8988T (cell line): ENCODE measurements at places on chromosomes 7 and 10.

DNA sequence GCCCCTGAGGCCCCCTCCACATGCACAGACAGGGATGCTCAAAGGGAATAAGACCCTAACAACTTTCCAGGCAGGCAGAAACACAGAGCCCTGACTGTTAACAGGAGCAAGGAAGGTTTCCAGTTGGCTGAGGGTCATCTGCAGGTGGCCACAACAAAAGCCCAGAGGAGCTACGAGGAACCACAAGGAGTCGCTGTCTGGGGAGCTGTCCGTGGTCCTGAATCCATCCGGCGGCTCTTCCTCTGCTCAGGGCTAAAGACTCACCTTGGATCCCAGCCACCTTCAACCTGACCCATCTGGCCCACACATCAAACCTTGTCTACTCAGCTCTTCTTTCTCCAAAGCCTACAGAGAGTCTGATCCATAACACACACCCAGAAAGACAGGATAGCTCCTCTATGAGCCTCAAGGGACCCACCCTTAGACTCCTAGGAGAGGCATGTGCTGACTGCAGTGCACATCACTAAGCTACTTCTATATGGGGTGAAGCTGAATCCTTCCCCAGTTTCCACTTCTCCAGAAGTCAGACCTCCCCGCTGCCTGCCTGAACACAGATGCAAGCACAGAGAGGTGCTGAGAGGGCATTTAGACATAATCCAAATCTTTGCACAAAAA, 104.0 kb downstream of the SLIT1 start:
- DNase-seq = peak; percentile 66

GRCh38 chr10:25261558-25261957, 86.8 kb downstream of the GPR158 start:
- no peak for DNase-seq

GRCh38 chr10:11145495-11145855, 127.8 kb downstream of the CELF2 start:
- no peak for DNase-seq

- no peak for DNase-seq
Observed at GRCh38 chr7:65926588-65926987, 53.7 kb downstream of the VKORC1L1 start.

DNA sequence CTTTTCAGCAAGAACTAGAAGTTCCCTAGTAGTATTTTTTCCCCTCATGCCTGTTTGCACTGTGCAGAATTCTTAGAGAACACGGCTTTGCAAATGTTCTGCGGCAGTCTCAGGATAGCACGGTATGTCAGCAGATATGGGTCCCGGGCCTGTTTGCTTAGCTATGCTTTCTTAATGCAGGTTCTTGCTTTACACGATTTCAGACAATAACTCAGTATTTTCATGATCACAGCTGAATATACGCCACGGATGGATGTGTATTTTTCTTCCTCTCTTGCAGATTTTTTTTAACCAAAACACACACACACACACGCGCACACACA, 137.3 kb downstream of the HECW1 start:
- no peak for DNase-seq

DNA sequence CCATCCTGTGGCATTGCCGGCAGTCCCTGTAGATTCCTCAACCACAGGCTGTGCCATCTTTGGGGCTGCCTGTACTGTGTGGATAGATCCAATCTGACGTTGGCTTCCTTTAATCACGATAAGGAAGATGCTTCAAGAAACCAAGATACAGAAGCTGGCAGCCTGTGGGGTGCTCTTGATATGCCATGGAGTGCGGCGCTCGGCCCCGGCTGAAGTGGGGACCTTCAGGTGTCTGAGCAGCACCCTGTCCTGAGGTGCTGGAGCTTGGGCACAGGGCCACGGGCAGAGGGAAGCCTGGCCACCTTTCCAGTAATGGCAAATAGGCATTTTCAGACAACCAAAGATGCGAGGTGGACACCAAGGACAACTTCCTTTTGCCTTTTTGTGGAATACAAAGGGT, 139.5 kb downstream of the ACTR3B start:
- no peak for DNase-seq

- DNase-seq = no peak
Observed at GRCh38 chr10:131676046-131676799, 224.6 kb upstream of the PPP2R2D start.

DNA sequence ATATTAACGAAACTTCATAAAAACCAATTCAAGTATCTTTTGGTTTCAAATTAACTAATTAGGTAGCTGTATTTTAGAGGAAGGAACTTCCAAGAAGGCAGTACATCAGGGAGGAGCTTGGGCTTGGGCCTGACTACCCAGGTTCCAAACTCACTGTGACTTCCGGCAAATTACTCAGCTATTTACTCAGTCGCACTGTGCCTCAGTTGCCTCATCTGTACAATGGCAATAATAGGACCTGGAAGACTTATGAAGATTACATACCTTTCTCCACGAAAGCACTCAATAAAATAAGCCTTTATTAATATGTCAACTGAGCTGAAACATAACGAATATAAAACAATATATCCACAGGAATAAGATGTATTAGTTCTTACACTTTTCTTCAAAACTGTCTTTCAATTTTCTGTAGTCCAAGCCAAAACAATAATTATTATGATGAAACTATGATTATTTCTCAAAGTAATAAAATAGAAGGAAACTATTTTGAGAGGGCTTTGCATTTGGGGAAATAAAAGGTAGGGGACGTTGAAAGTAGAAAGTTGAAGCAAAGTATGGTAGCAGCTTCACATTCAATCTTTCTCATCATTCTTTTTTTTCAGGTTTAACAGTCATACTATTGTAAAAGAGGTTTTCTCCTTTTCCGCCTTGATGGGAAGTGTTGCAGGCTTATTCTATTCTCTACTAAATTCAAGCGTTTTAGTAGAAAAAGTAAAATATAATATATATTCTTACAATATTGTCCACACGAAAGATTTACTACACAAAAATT, 10.5 kb upstream of the EBLN1 start:
- DNase-seq = no peak

- peak; percentile 46 for DNase-seq
Observed at GRCh38 chr7:100476903-100477870, 1.8 kb downstream of the TSC22D4 start.

DNA sequence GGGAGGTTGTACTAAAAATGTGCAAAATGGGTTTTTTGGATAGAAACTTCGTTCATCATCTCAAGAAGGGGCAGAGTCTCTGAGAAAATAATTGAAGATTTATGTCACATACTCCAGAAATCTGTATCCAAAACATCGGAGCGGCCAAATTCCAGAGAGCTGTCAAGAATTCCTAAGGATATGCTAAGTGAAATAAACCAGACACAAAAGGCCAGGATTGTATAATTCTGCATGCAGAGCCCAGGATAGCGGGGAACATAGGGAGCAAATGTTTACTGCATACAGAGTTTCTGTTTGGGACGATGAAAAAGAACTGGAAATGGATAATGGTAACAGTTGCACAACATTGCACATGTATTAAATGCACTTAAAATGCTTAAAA, 224.2 kb upstream of the AUTS2 start:
- no peak for DNase-seq

GRCh38 chr7:26649388-26649787, 215.0 kb downstream of the SKAP2 start:
- no peak for DNase-seq

- DNase-seq = no peak
Observed at GRCh38 chr7:87774690-87775089, 101.5 kb downstream of the SLC25A40 start.

DNA sequence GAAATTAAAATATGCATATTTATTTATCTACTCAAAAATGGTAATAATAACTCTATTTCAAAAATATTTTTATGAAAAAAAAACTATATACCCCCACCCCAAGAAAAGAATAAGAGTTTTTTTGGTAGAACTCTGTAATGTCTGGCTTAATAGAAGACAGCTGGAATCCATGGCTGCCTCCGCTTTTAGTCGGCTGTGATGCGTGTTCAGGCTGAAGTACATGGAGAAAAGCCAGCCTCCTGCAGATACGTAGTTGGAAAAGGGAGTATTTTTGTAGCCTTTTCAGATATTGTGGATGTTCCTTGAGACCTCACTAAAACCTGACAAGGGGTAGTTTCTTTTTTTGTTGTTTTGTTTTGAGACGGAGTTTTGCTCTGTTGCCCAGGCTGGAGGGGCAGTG, 10.0 kb downstream of the FOXK1 start:
- no peak for DNase-seq

DNA sequence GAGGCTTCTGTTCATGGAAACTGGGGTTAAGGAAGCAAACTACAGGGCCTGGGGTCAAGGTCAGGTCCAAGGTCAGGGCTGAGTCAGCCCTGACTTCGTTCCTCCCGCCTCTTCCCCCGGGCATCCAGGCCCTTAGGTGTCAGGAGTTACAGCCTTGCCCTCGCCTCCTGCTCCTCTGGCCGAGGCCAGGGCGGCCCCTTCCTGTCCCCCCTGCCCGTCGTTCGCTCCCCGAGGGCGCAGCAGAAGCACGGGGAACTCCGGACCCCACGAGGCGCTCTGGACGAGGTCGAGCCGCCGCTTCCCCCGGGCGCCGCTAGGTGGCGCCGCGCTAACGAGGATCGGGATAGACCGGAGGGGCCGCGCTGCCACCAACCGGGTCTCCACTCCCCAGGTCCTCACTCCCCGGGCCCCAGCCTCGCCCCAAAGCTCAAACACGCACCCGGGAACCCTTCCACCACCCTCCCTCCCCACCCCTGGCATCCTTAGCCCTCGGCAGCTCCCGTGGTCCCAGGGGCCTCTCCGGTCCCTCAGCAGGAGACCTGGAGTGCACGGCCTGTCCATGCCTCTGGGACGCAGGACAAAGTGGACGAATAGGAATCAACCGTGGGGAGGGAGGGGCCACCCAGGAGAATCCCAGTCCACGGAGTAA, 59.2 kb upstream of the MYL10 start:
- DNase-seq = peak; percentile 74

- no peak for DNase-seq
Observed at GRCh38 chr10:69624245-69624786, 5.7 kb upstream of the FAM241B start.

DNA sequence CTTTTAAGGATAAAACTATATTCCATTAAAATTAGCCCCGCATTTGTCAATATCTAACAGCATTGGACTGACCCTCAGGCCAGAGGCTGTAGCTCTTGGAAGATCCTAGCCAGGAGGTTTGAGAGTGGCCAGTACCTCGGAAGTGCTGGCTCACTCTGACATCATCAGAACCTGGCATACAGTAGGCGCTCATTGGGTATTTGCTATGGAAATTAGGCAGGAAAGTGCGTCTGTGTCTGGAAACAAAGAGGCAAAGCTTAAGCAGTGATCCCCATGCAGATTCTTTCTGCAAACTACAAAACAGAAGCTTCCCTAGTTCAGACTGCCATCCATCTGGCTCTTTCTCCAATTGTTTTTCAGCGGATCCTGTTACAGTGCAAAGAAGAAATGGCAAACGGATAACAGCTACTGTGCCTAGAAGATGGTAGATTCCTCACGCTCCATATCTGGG, 1.7 kb upstream of the PRKCQ start:
- DNase-seq = no peak

GRCh38 chr10:10804998-10805740, 212.5 kb upstream of the CELF2 start:
- no peak for DNase-seq

- no peak for DNase-seq
Observed at GRCh38 chr10:6231730-6232129, 29.0 kb downstream of the PFKFB3 start.

DNA sequence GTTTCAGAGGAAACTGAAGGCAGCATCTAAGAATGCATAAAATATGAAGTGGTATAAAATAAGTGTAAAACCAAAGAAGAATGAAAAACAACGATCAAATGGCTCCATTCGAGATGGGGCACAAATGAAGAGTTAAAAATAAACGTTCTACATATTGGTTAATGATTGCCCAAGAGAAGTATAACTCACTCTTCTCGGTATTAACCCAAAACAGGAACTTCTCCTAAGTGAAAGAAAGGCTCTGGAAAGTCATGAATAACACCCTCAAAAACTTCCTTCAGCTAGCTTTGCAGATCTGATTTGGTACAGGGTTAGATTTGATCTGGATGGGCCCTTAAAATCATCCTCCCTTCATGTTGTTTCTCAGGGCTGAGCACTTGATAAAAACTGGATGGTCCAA, 94.3 kb upstream of the ADO start:
- no peak for DNase-seq

GRCh38 chr10:78597796-78598555, 470.8 kb upstream of the ZMIZ1 start:
- no peak for DNase-seq

DNA sequence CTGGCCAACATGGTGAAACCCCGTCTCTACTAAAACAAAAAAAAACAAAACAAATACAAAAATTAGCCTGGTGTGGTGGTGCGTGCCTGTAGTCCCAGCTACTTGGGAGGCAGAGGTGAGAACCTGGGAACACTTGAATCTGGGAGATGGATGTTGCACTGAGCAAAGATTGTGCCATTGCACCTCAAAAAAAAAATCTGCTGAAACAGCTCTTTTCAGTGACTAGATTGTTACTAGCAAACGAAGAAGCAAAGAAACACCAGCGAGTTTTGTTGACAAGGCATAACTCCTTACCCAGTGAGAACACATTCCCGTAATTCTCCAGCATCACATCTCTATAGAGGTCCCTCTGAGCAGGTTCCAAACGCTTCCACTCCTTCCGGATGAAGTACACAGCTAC, 6.7 kb downstream of the ZNF3 start:
- no peak for DNase-seq

DNA sequence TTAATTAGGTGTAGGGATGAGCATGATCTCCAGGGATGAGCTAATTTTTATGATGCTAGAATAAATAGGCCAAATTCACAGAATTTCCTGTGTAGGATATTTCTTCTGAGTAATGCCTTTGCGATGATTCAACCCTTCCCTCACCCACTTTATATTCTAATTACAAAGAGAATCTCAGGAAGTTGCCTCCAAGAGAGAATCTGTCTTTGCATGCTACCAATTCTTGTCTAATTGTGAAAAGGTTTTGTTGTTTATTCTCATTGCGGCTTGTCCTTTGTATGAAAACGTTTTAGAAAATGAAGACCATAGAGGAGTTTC, 6.3 kb downstream of the C7orf57 start:
- DNase-seq = no peak

DNA sequence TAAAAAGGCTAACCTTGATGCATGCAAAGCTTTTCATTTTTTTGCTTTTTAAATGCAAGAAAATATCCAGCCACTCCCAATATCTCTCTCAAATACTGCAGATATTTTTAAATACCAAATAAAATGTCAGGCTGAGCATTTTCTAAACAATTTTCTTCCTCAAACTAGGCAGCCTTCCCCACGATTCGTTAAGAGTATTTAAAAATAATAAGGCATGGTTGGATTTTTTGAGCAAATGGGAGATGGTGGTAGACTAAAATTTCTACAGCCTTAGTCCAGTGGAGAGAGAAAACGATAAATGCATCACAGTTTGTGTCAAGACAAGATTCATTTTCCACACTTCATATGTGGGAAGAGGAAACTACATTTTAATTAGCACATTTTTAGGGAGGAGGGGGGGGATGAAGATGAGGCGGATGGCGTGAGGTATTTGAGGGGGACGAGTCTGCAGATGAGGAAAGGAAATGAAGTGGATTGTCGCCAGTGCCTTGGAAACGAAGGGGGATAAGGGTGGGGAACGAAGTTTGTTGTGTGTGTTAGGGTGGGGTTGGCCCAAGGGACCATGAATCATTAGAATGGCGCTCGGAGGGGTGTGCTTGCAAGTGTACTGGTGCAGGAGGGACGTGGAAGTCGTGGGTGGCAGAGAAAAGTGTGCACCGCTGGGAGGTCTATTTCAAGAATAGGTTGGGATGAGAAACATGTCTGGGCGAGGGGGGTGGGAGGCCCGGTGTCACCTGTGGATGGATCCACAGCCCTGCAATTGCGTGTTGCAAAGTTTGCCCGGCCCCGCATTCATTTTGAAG, 1.2 kb upstream of the ADD3 start:
- no peak for DNase-seq
